ENCODE measurements at places on chromosomes 12 and 14.

DNA sequence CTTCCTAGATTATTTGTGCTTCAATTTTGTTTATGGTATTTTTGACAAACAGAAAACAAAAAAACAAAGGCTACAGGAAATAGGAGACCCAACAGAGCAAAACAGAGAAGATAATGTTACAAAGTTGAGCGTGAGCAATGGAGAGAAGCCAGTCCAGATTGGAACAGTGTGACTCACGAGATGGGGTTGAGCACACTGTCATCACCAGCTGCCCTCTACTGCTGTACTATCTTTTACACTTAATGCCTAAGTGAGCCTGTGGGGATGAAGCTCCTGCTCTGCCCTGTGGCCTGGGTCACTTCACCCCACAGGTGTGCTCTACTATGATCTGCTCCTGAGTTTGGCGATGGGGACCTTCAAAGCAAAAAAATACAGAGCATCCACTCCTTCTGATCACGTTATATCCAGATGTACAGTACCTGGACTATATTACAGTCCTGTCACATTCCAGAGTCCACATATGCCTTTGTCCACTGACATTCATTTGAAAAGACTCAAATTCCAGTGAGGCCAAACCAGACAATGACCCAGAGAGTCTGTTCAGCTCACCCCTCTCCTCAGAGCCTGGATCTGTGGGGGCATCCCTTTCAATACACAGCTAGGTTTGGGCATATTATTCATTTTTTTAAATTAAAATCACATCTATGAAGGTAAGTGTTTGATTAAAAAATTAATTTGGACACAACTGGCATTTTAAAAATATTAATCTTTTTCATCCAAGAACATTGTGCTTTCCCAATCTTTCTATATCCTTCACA lies 4.4 kb downstream of the IPO8 start:
- DNase-seq: no peak

GRCh38 chr14:74936731-74937130 lies 13.7 kb upstream of the RPS6KL1 start:
- no peak for DNase-seq

DNA sequence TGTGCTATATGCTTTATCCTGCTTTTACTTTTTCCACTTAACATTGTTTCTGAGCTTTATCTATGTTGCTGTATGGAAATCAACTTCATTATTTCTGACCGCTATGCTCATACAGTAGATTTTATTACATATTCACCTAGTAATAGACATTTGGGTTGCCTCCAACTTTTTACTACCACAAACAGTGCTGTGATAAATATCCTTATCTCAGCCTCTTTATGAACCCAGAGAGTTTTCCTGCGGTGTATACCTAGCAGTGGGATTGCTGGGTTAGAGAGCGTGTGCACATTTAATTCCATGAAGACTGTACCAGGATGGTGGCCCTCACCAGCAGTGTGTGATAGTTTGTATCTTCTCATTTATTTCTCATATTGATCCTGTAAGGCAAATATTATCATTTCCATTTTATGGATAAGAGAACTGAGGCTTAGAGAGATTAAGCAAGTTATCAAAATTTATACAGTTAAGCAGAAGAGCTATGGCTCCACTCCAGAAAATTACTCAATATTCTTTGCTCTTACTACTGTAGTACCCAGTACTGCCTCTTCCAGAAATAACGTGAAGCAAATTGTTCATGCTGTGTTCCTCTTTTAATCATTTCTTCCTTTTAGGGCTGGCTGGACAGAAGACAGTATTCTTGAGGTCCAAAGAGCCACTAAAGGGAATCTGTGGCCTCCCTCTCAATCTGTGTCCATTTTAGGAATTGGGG lies 26.3 kb upstream of the CISTR start:
- DNase-seq: no peak

DNA sequence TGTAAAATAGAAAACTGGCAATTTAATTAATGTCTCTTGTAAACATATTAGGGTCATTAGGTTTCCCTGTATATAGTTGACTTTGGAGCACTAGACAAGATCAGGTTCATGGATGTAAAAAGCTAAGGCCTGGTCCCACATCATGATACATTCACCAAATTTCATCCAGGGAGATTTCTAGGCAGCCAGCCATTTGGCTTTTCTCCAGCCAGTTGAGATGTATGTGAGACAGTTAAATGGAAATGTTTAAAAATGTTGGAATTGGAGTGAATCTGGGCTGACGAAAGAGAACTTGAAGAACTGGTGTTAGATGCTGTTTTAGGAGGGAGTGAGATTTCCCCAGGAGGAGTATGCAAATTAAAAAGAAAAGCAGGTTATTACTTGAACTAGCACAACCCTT lies 41.8 kb upstream of the CLEC14A start:
- DNase-seq: no peak

- DNase-seq: peak; percentile 63
Measured at GRCh38 chr14:105045710-105046326, 19.4 kb downstream of the GPR132 start.

GRCh38 chr12:92553389-92553788 lies 149.4 kb upstream of the PLEKHG7 start:
- DNase-seq: no peak

- no peak for DNase-seq
Measured at GRCh38 chr12:5441497-5442236, 9.8 kb downstream of the NTF3 start.

DNA sequence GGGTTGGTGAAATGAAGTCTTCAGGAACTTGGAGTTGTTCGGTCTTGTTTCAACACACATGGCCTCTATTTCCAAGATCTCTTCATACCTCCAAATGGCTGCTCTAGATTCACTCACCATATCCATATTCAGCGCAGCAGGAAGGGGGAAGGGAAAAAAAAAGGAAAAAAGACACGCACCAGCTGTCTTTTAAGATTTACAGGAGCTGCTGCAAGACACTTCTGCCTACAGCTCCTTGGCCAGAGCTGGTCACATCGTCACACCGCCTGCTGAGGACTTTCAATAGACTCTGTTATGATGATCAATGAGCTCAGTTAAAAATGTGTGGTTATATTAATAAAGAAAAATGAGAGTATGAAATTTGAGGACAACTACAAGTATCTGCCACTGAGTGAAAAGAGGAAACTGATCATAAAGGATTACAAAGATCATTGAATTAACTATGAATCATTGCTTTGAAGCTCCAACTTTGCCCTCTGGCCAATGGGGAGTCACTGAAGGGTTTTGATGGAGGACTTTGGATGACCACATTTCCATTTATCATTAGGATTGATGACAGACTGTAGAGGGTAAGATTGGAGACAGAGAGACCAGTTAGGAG lies 182.1 kb upstream of the HMGA2 start:
- DNase-seq: no peak

DNA sequence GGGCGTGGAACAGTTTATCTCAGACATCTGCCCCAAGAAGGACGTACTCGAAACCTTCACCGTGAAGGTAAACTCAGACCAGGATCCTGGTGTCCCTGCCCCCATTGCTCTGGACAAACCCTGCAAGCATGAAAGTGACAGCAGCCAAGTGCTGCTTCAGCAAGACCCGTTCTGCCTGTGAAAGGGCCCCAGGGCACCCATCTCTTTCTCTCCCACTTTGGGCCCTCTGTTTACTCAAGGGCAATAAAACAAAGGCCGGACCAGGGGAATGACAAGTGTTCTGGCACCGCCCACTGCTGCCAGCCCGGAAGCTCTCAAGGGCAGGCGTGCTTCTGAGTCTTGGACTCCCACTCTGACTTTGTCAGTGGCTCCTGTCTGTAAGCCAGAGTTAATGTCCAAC lies 35.3 kb downstream of the CD9 start:
- DNase-seq: no peak

DNA sequence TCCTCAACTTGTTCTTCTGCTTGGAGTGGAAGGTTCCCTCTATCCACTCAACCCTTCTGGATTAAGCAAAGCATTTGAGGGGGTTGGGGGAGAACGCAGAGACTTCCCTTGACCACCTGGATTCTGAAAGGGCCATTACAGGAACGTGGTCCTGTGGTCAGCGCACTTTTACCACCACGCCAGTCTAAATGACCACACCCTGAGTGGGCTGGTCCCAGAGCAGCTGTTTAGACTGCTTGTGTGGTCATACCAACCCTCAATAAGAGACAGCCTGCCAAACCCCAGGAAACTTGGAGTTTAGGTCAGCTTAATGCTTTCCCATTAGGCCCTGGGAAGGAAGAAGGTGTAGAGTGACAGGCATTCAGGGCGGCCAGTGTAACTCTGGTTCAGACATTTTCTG lies 165.5 kb upstream of the ATP2B1 start:
- DNase-seq: no peak

- DNase-seq: no peak
Measured at GRCh38 chr14:104446611-104447010, 133.0 kb upstream of the C14orf180 start.

DNA sequence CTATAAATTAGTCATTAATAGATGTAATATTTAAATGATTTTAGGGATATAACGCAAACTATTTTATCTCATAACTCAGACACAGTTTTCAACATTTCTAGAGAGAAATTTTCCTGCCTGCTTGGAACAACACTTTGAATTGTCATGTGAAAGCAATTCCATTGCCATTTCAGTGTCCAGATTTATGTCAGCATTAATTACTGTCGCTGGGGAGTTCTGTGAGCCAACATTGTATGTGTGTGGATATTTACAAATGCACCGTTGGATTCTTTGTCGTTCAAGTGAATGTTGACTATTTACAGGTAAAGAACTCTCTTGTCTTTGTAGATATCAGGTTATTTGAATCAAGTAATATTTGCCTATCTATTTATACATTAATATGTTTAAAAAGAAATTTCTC lies 465.3 kb upstream of the RGS6 start:
- no peak for DNase-seq

DNA sequence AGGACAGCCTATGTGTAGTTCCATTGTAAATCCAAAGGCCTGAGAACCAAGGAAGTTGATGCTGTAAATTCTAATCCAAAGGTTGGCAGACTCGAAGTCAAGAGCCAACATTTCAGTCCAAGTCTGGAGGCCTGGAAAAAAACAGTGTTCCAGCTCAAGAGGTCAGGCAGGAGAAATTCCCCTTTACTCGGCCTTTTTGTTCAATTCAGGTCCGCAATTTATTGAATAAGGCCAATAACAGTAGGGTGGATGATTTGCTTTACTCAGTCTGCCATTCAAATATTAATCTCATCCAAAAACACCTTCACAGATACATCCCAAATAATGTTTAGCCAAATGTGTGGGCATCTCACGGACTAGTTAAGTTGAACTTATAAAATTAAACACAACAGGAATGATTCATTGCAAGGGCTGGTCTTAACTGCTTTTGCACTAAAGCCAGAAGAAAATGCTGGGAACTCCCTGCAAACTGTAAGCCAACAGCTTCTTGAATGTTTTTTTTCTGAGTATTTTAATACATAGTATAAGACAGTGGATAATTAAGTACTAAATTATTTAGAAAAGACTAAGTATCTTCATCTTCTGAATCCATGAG lies 197.4 kb upstream of the GARIN6 start:
- no peak for DNase-seq

- DNase-seq: no peak
Measured at GRCh38 chr12:93136253-93137055, 207.4 kb upstream of the EEA1 start.

DNA sequence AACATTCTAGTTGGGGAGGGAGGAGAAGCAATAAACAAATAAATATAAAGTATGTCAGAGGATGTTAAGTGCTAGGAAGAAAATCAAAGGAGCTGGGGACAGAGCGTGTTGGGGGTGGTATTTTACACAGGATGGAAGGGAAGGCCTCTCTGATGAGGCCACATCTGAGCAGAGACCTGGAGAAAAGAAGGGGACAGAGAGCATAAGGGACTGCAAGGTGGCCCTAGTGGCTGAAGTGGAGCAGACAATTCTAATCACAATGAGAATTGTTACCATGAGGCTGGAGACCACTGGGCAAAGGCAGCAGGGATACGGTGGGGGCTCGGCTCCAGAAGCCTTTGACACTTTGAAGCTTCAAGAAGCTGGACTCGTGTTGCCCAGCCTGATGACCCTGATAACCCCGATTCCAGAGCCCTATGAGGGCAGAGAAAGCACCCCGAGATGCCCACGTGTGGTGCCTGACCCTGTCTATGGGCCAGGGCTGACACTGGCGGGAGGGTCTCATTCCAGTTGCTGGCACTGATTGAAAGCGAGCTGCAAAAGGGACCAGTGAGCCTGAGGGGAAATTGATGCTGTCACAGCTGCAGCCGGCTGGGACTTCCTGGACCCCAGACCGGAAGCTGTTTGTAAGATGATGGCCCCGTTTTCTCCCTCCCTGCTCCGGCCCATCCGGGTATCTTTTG lies 169.1 kb downstream of the RBM19 start:
- DNase-seq: no peak

- DNase-seq: no peak
Measured at GRCh38 chr12:30599608-30600007, 96.1 kb downstream of the IPO8 start.

- no peak for DNase-seq
Measured at GRCh38 chr14:84445486-84445885, 1084.5 kb upstream of the FLRT2 start.

- DNase-seq: peak; percentile 89
Measured at GRCh38 chr14:100142073-100143040, 17.1 kb downstream of the DEGS2 start.

DNA sequence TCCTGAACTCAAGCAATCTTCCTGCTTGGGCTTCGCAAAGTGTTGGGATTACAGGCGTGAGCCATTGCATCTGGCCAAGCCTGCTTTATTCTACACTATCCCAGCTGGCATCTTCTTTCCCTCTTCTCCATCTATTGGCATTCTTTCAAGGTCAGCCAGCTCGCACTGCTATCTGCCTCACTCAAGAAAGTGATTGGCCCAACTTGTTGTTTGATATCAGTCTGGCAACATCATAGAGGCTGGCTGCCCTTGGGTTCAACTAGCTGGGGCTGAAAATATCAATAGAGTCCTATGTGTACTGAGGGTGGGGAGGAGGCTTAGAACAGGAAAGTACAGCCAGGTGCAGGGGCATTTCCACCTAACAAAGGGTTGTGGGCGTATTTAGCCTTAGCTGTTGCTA lies 17.1 kb downstream of the GMFB start:
- no peak for DNase-seq

GRCh38 chr14:77883847-77884238 lies 83.9 kb downstream of the ADCK1 start:
- DNase-seq: peak; percentile 66

DNA sequence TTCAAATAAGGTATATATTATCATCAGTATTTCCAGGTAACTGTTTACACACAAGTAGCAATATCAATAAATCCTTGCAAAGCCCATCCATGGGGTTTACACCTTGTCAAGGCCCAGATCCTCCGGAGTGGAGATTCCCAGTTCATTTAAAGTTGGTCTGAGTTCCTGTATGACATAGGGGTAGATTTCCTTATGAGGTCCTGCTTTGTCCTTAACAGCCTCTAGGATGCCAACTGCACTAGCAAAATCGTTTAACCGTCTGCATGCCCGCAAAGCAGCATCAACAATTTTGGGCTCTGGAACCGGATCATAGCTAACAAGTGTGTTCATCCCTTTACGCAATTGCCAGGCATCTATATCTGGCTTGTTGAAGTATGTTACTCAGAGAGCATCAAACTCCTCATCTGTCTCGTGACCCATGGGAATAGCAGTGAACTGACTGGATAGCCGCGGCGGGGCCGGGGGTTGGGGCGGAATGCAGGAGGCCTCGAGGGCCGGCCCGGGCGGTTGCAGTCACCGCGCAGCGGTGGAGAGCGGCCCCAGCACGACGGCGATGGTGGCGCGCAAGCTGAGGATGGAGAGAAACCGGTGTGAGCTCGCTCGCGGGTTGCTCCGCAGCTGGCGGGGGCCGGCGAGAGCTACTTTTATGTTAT lies 30.6 kb upstream of the FBXO34 start:
- no peak for DNase-seq
